Lung (tissue), 17 donors: ENCODE measurements at places on chromosomes 16 and 17. TPM values are rescaled to one million over a fixed set of nuclear protein-coding genes. Genes with fewer than 3 reads are reported as not detected.

The C1QTNF8 gene
- total RNA-seq: 0.74 TPM

The HCRT gene
- total RNA-seq: not detected

The PRCD gene
- total RNA-seq: 11.3 TPM

The ZNF764 gene
- 10.4 TPM for total RNA-seq

The GRB7 gene
- total RNA-seq: 19.8 TPM

DNA sequence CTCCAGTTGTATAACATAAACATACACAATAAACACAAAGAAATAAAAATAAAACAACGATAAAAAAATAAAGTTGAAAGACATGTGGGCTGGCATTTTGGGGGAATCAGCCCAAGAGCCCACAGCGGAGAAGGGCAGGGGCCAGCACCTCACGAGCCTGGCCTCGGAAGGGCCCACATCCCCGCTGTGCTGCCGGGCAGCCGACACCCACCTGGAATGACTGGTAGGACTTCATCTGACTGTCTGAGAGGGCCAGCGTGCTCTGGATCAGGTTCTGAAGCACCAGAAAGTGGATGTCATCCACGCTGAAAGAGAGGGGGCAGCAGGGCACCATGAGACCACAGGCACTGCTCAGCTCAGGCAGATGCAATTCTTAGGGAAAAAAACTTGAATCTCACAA lies 73.5 kb downstream of the GTF3C1 start:
- H3K4me1 ChIP-seq: no peaks in the 10 kb centered on the region
- no peaks in the 10 kb centered on the region for H3K27me3 ChIP-seq
- no peak overlapping the region for H3K4me3 ChIP-seq

GRCh38 chr16:65657071-65657494 lies 535.2 kb upstream of the CDH11 start:
- no peak overlapping the region for H3K27ac ChIP-seq
- H3K27me3 ChIP-seq: no peaks in the 10 kb centered on the region
- H3K36me3 ChIP-seq: no peaks in the 10 kb centered on the region
- H3K4me3 ChIP-seq: no peak overlapping the region
- peak; percentile 80 for DNase-seq

DNA sequence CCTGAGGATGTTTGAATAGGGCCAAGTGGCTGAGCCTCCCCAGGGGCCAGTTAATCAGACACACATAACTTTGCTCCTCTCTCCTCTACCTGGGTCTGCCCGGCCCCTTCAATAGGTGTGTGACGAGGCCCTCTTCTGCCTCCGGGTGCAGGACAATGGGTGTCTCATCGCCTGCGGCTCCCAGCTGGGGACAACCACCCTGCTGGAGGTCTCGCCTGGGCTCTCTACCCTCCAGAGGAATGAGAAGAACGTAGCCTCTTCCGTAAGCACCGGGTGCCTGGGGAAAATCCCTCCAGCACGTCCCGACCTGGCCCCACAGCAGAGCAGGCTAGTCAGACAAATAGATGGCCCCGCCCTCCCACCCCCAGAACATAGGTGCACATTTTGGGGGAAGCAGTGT lies 16.1 kb upstream of the KIF19 start:
- H3K4me1 ChIP-seq: peaks cover 4% of the 10 kb centered on the region
- H3K4me3 ChIP-seq: no peak overlapping the region
- H3K27ac ChIP-seq: no peak overlapping the region
- H3K36me3 ChIP-seq: no peaks in the 10 kb centered on the region
- DNase-seq: no peak

- no peaks in the 10 kb centered on the region for H3K36me3 ChIP-seq
- H3K27ac ChIP-seq: no peak overlapping the region
- DNase-seq: no peak
- no peak overlapping the region for H3K4me3 ChIP-seq
- peaks cover 7% of the 10 kb centered on the region for H3K27me3 ChIP-seq
These were observed 5.6 kb downstream of the KIAA0513 start for GRCh38 chr16:85033171-85033570.

GRCh38 chr16:57610611-57611010 lies 17.8 kb upstream of the ADGRG1 start:
- H3K27ac ChIP-seq: no peak overlapping the region
- DNase-seq: no peak
- no peak overlapping the region for H3K4me3 ChIP-seq
- H3K36me3 ChIP-seq: no peaks in the 10 kb centered on the region

- H3K4me1 ChIP-seq: no peaks in the 10 kb centered on the region
- H3K27ac ChIP-seq: no peak overlapping the region
- DNase-seq: no peak
These were observed 16.1 kb upstream of the CRK start for GRCh38 chr17:1471911-1472821.

DNA sequence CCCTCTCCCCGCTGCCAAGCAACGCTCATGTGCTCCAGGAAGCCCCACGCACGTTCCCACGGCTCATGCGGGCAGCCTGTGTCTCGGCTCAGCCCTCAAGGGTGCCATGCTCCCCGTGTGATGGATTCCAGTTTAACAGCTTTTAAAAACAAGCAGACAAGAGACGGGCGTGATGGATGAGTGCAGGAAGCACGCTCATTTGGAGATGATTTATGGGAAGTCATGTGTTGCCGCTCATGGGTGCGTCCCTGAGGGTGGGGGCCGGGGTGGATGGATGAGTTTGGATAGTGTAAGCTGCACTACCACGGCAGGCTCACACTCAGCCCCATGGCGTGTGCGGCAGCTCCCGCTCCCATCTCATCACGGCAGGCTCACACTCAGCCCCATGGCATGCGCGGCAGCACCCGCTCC lies 132.8 kb downstream of the RBFOX3 start:
- H3K4me3 ChIP-seq: no peak overlapping the region
- peaks cover 30% of the 10 kb centered on the region for H3K27me3 ChIP-seq
- H3K36me3 ChIP-seq: no peaks in the 10 kb centered on the region

- no peak overlapping the region for H3K27ac ChIP-seq
- DNase-seq: no peak
- H3K36me3 ChIP-seq: no peaks in the 10 kb centered on the region
- no peaks in the 10 kb centered on the region for H3K4me1 ChIP-seq
- H3K4me3 ChIP-seq: peak overlapping the region; percentile 1
These were observed 6.1 kb upstream of the KRT31 start for GRCh38 chr17:41403404-41404023.

- no peaks in the 10 kb centered on the region for H3K4me1 ChIP-seq
- DNase-seq: no peak
These were observed 28.5 kb downstream of the SYCE1L start for GRCh38 chr16:77227745-77228144.

GRCh38 chr16:67150833-67151396 lies at the start of gene B3GNT9:
Gene B3GNT9, minus strand, starts transcription at chr16:67150998. Its CDS starts 513 bp downstream, at chr16:67150485.
- DNase-seq: peak; percentile 92
- peak within 1 kb of the TSS; percentile 65 for H3K27ac ChIP-seq
- peak within 1 kb of the TSS; percentile 60 for H3K4me3 ChIP-seq
- H3K27me3 ChIP-seq: peaks cover 18% of the 10 kb centered on the region
- peaks cover 9% of the 10 kb centered on the region for H3K4me1 ChIP-seq

DNA sequence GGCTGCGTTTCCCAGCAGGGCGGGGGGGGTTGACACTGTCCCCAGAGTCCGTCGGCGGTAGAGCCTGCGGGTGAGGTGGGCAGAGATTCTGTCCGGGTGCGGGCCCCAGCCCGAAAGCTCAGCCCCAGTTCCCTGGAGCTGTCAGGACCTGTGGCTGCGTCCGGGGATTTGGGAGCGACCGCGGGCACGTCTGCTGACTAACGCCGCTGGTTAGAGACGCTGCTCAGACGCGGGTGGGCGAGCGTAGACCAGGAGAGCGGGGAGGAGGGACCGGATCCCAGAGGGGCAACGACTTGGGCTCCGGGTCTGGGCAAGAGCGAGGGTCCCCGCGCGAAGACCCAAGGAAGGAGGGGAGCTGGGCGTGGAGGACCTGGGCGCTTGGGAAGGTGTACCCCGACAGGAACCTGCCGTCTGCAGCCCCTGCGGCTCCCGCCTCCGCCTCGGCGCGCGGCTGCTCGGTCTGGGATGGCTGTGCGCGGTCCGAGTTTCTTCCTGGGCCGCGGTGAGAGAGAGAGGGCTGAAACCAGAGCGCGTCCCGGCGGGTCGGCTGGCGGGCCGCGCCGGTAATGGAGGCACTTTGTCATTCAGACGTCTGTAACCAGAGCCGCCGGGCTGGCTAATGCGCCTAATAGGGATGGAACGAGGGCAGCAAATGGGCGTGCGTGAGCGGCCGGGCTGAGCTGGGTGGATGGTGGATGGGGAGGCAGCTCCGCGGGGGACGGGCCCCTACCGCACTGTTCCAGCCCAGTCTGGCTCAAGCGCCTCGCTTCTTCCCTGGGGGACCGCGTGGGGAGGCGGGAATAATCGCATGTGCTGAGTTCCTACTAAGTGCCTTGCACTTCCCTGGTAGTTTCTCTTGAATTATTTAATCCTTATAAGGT lies 2.3 kb downstream of the NGFR start:
- no peak overlapping the region for H3K27ac ChIP-seq
- H3K4me1 ChIP-seq: peaks cover 20% of the 10 kb centered on the region
- peak; percentile 53 for DNase-seq
- H3K36me3 ChIP-seq: no peaks in the 10 kb centered on the region

DNA sequence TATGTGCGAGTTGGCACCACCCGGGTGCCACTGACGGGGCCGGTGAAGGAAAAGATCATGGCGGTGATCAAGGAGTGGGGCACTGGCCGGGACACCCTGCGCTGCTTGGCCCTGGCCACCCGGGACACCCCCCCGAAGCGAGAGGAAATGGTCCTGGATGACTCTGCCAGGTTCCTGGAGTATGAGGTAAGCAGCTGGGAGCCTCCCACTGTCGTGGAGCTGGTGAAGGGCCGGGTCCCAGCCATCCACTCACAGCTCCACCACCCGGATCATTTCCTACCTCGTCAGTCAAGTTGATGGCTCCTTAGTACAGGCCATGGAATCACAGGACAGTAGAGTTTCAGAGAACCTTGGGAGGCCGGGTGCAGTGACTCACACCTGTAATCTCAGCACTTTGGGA lies 20.0 kb downstream of the ATP2A1 start:
- H3K4me3 ChIP-seq: no peak overlapping the region
- H3K4me1 ChIP-seq: no peaks in the 10 kb centered on the region
- no peak overlapping the region for H3K27ac ChIP-seq
- H3K36me3 ChIP-seq: peaks cover 2% of the 10 kb centered on the region
- DNase-seq: no peak
